ENCODE measurements at places on chromosomes 16 and 17. TPM values are rescaled to one million over a fixed set of nuclear protein-coding genes. Genes with fewer than 3 reads are reported as not detected.

The PSMB3 gene
- total RNA-seq, result 303 TPM

The IRF8 gene
- 0.22 TPM for total RNA-seq

The STX8 gene
- total RNA-seq, result 44.4 TPM

The CCL4 gene
- not detected for total RNA-seq

The GDPD3 gene
- 1.7 TPM for total RNA-seq

The TMEM92 gene
- total RNA-seq, result not detected

The SLFN12 gene
- 6.3 TPM for total RNA-seq

The TM4SF5 gene
- not detected for total RNA-seq

The SEPTIN12 gene
- total RNA-seq, result not detected

The CD7 gene
- not detected for total RNA-seq

The CCL8 gene
- total RNA-seq, result not detected

The CX3CL1 gene
- 0.57 TPM for total RNA-seq

The P2RX1 gene
- total RNA-seq, result 8.5 TPM

The PPY gene
- not detected for total RNA-seq

The PPP1R27 gene
- not detected for total RNA-seq

The MPP3 gene
- 8.8 TPM for total RNA-seq

The DPEP3 gene
- not detected for total RNA-seq

The NAA60 gene
- 15.5 TPM for total RNA-seq

The ZMYND15 gene
- 0.22 TPM for total RNA-seq

The SOX15 gene
- 0.57 TPM for total RNA-seq

The HBA1 gene
- total RNA-seq, result not detected

The GPRC5C gene
- total RNA-seq, result 0.72 TPM

The CDRT15 gene
- total RNA-seq, result not detected

The STX1B gene
- 3.0 TPM for total RNA-seq

The FBXW10 gene
- total RNA-seq, result under 0.01 TPM

The TMEM98 gene
- 98.1 TPM for total RNA-seq

The THAP11 gene
- total RNA-seq, result 26.0 TPM

Measured in placental pericyte (primary cell).